Urinary bladder (tissue), 4 donors: ENCODE measurements at places on chromosomes 3 and 15. TPM values are rescaled to one million over a fixed set of nuclear protein-coding genes. Genes with fewer than 3 reads are reported as not detected.

DNA sequence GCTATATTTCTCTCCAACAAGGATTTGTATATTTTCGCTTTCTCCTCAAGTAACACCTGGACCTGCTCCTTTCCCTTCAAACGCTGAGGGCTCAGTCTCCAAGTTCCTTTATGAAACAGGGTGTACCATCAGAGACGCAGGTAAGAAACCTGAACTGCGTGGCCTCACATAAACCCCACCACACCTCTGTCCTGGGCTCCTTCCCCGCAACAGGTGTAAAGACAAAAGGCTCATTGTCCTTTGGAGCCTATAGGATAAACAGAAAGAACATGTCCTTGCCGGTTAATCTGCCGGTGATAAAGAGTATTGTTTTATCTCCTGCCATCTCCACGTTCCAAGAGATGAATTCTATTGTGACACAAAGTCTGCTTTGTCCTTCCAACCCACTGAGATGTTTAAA, 111.8 kb upstream of the ADAMTS9 start:
- no peak for DNase-seq

DNA sequence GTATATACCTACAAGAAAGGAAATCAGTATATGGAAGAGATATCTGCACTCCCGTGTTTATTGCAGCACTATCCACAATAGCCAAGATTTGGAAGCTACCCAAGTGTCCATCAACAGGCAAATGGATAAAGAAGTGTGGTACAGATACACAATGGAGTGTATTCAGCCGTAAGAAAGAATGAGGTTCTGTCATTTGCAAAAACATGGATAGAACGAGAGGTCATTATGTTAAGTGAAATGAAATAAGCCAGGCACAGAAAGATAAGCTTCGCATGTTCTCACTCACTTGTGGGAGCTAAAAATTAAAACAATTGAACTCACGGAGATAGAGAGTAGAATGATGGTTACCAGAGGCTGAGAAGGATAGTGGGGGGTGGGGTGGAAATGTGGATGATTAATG, 53.1 kb downstream of the FAM81A start:
- DNase-seq: no peak

ARL14 gene
- 5.2 TPM for total RNA-seq

PGBD4 gene
- total RNA-seq: 1.9 TPM

- DNase-seq: no peak
Measured at GRCh38 chr3:197050511-197050910, 20.9 kb upstream of the MELTF start.

DNA sequence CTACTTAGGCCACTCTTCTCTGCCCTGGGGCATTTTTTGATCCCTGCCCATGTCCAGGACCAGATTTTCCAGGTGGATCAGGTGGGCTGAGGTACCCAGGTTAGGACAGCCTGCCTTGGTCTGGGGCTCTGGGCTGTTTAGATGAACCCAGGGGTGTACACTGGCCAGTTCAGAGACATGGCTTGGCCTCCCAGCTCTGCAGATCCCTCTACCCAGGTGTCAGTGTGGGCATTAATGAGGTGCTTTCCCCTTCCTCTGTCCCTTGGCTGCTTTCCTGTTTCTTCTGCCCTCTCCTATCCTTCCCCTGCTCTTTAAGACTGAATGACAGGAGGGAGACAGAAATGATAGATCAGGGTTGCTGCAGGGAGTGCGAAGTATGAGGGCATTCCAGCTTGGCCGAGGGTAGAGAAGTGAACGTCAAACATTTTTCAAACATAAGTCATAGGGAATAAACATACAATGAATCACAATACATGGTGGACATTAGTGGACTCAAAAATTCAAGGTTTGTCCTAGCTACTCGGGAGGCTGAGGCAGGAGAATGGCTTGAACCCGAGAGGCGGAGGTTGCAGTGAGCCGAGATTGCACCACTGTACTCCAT, 30.5 kb downstream of the RTP1 start:
- DNase-seq: no peak

NR2E3 gene
- 2.3 TPM for total RNA-seq

DNA sequence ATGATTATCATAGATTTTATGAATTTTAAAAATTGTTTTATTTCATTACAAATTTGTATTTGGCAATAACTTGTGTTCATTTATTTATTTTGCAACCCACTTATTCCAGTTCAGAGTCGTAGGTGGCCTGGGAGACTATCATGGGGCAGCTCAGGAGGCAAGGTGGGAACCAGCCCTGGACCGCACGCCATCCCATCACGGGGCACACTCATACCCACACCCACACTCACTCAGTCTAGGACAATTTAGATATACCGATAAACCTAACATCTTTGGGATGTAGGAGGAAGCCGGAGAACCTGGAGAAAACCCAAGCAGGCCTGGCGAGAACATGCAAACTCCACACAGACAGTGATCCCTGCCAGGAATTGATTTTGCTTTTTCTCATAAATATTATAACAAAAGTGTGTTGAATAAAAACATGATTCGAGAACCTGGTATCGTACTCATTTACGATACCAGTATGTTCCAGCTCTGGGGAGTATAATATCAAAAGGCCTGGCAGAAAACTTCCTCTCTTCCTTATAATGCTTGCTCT, 205.3 kb downstream of the NFKBIZ start:
- DNase-seq: no peak

DNA sequence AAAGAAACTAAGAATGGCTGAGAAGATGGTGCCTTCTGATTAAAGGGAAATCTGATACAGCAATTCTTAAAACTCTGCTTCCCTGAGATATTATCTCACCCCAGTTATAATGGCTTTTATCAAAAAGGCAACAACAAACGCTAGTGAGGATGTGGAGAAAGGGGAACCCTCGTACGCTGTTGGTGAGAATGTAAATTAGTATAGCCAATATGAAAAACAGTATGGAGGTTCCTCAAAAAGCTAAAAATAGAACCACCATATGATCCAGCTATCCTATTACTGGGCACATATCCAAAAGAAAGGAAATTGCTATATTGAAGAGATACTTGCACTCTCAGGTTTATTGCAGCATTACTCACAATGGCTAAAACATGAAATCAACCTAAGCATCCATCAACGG, 65.1 kb downstream of the GOLIM4 start:
- DNase-seq: no peak

DNA sequence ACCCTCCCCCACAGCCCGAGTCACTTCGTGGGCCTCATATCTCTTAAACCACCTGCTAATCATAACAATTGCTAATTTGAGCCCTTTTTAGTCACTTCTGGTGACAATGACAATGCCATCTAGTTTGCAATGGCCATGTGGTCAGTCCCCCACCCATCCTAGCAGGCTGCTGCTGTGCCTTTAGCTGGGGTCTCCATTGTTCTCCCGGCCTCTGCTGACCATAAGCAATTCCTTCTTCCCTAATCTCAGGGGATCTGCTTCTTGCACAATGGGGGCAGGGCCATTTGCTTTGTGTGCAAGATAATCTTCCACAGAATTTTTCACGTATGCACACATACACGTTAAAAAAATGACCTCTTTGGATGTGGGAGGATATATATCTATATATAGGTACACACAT, 406.1 kb upstream of the ONECUT1 start:
- DNase-seq: no peak

DNA sequence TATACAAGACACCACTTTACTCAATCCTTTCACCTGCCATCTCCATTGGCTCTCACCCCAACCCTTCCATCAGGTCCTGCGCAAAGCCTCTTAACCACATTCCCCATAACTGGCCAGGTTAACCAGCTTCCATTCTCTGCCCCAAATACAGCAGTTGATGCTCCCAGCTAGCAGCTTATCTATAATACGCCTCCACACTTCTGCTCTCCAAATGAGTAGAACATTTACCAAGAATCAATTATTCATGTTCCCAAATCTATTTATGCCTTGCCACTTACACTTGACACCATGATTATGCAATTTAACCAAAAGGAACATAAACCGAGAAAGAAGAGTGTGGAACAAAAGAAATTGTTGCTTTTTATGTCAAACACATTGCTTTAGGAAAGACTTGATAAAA, 103.7 kb upstream of the TPM1 start:
- DNase-seq: no peak

ENTPD3 gene
- 8.5 TPM for total RNA-seq

SPATA12 gene
- not detected for total RNA-seq

DNA sequence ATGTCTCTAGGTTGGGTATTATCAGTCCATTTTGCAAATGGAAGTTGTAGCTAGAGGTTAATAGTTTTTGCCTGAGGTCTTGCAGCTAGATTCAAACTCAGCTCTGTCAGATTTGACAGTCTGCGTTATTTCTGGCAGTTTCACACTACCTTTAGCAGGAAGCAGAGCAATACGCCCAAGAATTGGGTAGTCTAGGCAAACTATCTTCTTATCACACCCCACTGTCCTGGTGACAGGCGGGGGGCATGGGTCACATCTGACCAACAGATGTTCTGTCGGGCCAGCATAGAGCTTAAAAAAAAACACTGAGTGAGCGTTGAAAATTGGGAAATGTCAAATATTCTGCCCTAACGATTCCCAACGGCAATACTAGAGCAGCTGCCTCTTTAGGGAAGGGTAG, 5.7 kb downstream of the GPR160 start:
- no peak for DNase-seq

COPG1 gene
- 127 TPM for total RNA-seq

DNA sequence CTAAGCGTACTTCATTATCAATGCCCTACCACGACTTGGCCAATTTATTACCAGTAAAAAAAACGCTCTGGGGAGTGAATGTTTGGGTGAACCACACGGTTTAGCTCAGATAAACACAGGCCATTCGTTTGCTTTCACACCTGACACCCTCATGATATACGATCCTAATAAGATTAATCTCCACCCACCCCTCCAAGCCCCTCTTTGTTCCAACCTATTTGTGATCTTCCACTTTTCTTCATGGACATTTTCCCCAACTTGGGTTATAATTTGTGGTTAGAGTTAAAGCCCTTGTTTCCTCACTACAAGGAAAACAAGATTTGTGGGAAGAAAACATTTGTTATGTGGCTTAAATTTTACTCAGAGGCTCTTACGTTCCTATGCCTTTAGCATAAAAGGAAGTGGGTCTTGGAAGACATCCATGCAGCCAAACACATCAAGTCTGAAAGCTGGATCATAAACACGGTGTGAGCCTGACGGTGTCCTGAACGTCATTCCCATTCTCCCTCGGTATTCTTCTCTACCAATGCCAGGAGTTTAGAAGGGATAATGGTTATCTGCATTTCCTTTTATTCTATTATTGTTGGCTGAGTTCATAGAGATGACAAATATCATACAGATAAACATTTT, 518.9 kb downstream of the NR2F2 start:
- DNase-seq: no peak

DNA sequence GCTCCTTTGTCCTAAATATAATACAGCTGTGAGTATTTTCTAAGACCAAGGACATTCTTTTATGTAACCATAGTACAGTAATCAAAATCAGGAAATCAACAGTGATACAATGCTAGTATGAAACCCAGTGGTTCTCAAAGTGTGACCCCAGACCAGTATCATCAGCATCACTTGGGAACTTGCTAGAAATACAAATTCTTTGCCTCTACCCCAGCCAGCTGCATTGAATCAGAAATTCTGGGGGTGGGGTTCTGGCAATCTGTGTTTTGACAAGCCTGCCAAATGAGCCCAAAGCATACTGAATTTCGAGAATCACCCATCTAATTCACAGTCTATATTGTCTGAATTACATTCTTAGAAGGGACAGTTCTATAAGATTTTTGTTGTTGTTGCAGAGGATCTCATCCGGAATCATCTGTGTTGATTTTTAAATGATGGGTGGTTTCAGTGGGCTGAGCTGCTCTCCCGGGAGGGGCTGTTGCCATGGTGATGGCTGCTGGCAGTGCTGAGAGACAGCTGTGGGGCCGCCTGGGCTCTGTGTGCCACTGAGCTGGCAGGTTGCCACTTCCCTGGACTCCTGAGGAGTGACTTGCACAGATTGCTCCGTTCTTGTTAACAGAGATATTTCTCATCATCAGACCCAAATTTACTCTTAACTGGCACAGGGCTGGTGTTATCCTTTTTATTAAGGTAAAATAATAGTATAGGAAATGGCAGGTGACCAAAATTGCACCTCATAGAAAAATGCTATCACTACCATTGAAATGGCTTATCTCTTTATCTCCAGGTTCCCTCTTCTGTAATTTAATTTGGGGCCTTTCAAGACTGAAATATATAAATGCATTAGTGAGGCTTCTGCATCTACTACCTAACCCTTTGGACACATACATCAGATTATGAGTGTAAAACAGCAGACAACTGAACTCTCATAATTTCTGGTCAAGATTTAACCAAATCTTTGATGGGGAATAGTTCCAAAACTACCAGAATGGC, 56.5 kb downstream of the NEK11 start:
- DNase-seq: peak; percentile 21

- DNase-seq: no peak
Measured at GRCh38 chr3:113556316-113556945, 24.1 kb downstream of the SIDT1 start.

GRCh38 chr3:146093896-146094295, 67.1 kb downstream of the PLOD2 start:
- no peak for DNase-seq
